Erythroblast (primary cell): ENCODE measurements at places on chromosomes 3 and 15.

GRCh38 chr3:23019596-23020300 lies 183.4 kb upstream of the UBE2E2 start:
- no peak for DNase-seq

DNA sequence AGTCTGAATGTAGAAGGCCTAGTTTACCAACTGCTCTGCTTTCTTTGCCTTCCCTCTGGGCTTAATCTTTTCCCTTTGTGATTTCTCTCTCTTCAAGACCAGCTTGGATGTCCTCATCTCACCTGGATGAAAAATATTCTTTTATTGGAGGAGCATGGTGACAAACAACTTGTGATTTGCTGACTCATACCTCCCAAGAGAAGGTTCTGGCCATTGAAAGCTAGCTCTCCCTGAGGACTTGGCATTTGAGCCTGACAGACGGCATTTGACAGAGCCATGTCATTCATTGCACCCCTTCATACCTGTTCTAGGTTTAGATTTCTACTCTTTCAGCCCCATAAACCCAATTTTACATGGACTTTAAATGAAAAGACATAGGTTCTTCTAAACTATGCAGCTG lies 33.3 kb downstream of the ATG7 start:
- no peak for DNase-seq

DNA sequence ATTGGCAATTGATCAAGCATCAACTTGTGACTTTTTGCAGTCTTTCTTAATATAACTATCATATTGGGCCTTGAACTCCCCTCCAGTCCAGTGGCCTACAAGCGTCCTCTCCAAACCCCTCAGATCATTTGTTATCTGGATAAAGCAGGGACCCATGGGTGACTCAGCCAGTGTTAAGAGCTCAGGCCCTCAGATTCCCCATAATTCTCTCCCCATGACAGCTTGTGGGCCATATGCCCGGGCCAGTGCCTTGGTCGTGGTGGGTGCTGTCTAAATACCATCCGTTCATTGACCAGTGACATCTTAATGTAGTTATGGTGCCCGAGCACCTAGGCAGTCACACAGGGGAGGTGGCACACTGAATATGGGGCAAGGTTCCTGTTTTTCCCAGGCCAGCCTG lies 18.1 kb downstream of the MCF2L2 start:
- DNase-seq, result peak; percentile 13

- no peak for DNase-seq
Observed at GRCh38 chr15:58538225-58538727, 106.5 kb downstream of the LIPC start.

GRCh38 chr3:83438188-83438587 lies 1520.6 kb upstream of the CADM2 start:
- no peak for DNase-seq

GRCh38 chr3:136332776-136333175 lies 82.6 kb downstream of the PCCB start:
- DNase-seq, result no peak

- DNase-seq, result no peak
Observed at GRCh38 chr3:98630416-98630815, 37.0 kb upstream of the CPOX start.

GRCh38 chr3:55974421-55975165 lies 487.5 kb upstream of the WNT5A start:
- DNase-seq, result no peak

DNA sequence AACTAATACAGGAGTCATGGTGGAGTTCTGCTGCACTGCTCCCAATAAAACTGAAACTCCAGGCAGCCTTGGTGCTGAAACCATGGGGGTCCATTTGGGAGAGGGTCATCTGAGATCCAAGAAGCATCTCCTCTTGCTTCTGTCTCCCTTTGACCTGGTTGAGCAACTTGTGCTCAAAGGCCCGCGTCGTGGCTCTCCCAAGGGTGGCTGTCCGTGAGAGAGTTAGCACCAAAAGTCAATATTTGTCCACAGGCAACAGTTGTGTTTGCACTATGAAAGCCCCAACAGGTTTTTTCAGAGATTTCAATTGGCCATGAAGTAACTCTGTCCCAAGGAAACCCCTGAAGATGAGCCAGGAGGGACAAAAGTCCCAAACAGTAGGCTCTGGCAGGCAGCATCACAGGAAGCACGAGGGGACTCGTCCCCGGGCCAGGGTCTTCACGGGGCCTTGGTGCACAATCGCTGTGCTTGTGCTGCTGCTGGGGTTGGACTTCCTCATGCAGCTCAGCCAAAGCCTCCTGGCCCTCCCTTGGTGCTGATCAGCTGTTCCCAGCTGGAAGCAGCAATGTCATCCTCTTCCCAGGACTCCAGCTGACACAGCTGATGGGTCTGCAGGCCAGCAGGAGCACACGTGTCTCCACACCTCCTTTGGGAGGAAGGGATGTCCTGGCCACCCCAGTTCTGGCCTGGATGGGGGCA lies 39.4 kb upstream of the WNT5A start:
- no peak for DNase-seq

GRCh38 chr15:64691896-64692565 lies 83.4 kb downstream of the RBPMS2 start:
- DNase-seq, result no peak

- no peak for DNase-seq
Observed at GRCh38 chr3:101212730-101213129, 107.6 kb downstream of the IMPG2 start.

DNA sequence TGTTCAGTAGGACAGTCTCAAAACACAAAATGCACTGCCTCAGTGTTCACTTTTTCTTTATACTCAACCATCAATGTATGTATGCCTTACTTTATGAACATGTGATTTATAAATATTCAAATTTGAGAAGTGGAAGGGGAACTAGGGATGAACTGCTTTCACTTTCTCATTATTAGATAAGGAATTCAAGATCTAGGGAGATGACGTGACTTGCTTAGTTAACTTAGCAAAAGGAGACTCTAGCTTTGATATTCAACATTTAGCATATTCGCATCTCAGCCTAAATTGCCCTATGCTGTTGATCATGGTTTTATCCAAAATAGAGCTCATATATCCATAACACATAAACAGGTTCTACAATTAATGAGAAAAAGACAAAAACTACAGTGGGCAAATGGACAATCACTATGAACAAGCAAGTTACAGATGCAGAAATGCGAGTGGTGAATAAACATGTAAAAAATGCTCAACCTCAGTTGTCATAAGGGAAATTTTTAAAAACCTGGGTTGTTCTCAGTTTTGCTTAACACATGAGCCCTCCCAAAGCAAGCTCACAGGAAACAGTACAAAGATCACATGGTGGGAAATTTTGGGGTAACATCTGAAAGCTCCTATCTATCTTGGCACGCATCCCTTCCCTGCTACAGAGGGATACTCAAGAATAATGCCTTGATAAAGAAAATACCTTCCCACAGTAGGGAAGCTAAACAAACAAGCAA lies 269.8 kb downstream of the THRB start:
- no peak for DNase-seq

GRCh38 chr3:172102123-172102882 lies 62.9 kb downstream of the FNDC3B start:
- DNase-seq, result no peak

- no peak for DNase-seq
Observed at GRCh38 chr15:60212536-60212935, 185.2 kb downstream of the ANXA2 start.

GRCh38 chr15:92272106-92272505 lies 121.6 kb upstream of the ST8SIA2 start:
- DNase-seq, result no peak

- DNase-seq, result no peak
Observed at GRCh38 chr15:75350601-75351361, 3.9 kb downstream of the NEIL1 start.

GRCh38 chr3:56375654-56376053 lies 92.6 kb downstream of the ERC2 start:
- DNase-seq, result no peak

GRCh38 chr3:183629546-183630301 lies 5.7 kb upstream of the KLHL24 start:
- no peak for DNase-seq

DNA sequence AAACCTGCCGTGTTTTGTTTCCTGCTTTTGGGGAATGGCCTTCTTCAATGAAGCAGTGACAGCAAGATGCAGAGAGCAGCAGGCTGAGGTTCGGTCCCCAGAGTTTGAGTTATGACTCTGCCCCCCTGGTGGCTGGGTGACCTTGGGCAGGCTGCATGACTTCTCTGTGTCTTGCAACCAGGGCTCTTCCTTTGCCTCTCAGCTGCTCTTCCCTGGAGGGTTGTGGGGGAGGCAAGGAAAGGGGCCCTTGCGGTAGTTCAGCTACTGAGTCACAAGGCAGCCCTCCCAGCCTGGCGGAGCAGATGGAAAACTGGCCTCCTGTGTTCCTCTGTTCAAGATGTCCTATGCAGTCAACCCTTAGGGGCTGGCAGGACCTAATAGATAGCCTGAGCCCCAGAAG lies 17.1 kb downstream of the CTXND1 start:
- peak; percentile 54 for DNase-seq

GRCh38 chr3:13825821-13826220 lies 54.0 kb downstream of the WNT7A start:
- no peak for DNase-seq

DNA sequence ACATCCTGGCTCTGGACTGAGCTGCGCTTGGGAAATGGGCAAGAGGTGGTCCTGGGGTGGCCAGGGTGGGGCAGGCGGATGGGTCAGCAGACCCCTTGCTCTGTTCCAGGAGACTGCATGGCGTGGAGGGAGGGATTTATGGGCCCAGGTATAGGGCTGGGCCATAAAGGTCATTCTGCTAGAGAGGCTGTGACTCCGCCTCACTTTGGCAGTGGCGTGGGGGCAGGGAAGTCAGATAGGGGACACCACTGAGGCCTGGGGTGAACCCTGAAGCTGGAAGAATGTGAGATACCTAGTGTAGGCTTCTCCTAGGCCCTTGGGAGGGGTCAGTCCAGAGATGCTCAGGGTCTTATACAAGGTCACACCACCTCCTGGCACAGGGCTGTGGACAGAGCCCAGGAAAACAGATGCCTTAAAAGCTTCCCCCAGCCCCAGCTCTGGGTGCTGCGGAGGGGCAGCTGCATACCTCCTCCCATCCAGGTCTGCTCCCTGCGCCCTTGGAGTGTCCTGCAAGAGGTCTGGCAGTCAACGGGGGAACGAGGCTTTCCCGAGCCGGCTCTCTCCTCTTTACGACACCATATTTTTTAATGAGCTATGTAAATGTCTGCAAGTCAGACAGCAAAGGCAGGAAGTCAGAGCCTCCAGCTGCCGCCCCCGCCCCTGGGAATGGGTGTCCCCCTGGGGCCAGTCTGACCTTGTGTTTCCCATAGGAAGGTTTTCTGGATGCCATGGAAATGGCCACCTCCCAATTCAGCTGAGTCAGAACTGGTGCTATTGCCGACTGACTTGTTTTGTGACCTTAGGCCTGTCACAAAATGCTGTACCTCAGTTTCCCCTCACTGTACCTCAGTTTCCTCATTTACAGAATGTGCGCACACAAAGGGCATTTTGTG lies 26.3 kb downstream of the LINGO1 start:
- DNase-seq, result no peak

DNA sequence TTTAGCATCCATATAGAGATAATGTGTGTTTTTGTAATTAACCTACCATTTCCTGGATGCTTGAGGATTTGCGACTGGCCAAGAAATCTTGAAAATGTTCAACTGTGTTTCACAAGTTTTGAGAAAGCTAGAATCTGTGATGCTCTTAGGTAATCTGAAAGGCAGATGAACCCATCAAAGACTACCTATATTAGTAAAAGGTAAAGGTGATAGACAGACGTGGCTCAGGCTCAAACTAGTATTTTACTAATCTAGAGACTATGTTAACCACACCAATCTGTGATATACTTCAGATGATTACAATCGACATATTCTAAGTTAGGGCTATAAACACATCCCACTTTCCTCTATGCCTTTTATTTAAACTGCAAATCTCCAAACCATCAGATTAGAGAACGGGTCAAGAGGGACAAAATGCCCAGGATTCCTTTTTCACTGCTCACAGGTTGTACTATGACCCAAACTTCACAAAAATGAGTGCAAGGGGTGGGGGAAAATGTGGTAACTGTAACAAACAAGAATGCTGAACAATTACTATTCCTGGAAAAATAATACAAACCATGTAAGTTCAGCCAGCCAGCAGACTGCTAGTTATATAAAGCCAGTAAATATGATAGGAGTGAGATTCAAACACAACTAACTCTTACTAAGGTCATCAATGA lies 295.1 kb downstream of the FOXP1 start:
- DNase-seq, result no peak

- DNase-seq, result peak; percentile 74
Observed at GRCh38 chr3:38805765-38806386, 10.1 kb downstream of the SCN10A start.

GRCh38 chr15:101175401-101175800 lies 76.4 kb downstream of the CHSY1 start:
- DNase-seq, result no peak

GRCh38 chr15:80612118-80612823 lies 82.8 kb upstream of the ABHD17C start:
- DNase-seq, result no peak

DNA sequence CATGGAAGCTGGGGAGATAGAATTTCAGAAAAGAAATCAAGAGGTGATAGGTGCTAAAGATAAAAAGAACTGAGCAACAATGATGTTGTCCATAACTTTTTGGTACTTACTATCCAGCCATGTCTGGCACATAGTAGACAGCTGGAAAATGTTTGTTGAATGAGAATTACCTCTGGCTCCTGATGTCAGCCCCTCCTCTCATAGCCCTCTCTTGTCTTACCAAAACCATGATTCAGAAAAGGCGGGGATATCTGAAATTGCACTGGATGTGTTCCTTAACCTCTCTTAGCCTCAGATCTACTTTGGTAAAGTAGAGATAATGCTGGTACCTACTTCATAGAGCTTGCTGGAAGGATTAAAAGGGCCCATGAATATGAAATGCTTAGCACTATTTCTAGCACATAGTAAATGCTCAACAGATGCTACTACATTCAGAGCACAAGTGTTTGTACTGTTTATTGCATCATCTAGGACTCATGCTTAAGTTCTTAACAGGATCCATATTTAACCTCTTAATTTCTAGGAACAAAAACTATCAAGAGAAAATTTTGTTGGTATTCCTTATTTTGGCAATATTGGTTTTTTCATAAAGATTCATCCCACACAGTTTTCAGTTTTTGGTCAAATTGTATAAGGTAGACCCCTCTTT lies 780.9 kb upstream of the LMCD1 start:
- DNase-seq, result no peak

DNA sequence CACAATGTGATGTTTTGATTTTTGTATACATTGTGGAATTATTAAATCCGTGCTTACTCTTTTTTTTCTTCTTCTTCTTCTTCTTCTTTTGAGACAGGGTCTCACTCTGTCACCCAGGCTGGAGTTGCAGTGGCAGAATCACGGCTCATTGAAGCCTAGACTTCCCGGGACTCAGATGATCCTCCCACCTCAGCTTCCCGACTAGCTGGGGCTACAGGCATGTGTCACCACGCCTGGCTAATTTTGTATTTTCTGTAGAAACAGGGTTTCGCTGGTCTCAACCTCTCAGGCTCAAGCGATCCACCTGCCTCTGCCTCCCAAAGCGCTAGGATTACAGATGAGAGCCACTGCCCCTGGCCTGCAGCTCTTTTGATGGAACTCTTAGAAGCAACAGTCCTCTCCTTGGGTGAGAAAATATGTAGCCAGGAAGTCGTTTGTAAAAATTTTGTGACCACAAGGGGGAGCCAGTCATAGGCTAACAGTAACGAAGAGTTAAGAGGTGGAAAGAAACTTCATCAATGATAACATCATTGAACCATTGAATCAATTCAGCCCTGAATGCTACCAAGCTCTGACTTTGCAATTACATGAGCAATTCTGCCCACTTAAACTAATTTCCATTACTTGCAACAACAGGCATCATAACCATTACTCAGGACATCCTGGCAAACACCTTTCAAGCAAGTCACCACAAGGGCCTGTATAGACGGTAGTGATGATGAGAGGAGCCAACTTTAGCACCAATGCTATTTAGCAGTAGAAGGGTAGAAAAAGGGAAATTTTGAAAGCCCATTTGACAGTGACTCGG lies 16.7 kb upstream of the CMTM7 start:
- DNase-seq, result peak; percentile 83
